OCI-M1 (cell line): ENCODE measurements at places on chromosomes 7 and 10.

DNA sequence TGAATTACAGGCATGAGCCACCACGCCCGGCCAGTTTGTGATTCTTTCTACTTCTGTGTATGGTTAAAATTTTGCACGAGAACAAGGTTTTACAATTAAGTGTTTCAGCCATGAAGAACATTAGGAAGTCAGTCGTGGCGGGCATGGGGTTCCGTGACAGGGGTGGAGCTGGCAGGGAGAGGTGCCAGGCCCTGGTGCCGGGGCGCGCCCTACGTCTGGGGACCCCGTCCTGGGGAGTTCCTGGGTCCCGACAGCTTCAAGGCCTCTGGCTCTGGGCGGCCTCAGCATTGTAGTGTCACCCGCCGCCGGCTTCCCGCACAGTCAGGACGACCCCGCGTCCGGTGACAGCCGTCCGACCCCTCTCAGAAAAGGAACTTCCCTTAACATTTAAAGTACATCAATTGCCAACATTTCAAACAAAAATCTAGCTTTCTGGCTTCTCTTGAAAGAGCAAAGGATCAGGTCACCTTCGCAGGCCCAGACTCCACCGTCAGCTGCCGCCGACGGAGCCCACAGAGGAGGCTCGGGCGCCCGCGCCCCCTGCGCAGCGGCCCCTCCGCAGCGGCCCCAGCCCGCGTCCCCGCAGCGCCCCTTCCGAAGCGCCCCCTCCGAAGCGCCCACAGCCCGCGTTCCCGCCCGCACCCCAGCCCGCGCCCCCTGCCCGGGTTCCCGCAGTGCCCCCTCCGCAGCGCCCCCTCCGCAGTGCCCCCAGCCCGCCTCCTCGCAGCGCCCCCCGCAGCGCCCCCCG is 23.2 kb upstream of the MKI67 start:
- DNase-seq, result no peak

DNA sequence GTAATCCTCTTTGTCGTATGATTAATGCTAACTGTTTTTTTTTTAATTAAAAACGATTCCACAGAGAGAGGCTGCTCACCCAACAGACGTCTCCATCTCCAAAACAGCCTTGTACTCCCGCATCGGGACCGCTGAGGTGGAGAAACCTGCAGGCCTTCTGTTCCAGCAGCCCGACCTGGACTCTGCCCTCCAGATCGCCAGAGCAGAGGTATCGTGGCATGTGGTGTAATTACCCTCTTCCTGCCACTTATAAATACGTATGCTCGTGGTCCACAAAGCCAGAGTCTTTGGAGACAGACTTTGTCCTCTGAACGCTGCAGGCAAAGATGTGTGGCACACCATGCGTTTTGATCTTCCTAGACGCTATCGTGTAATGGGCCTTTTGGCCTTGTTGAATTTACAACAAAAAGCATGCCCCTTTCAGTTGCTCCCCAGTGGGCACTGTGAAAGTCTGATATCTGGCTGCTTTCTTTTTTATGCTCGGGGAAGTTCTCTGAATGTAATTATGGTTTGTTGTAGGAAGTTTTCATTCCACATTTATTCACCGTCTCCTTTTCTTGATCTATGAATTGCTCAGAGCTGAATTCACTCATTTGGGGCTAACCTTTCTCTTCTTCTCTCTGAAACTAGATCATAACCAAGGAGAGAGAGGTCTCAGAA is 33.6 kb upstream of the BTBD16 start:
- DNase-seq, result no peak

DNA sequence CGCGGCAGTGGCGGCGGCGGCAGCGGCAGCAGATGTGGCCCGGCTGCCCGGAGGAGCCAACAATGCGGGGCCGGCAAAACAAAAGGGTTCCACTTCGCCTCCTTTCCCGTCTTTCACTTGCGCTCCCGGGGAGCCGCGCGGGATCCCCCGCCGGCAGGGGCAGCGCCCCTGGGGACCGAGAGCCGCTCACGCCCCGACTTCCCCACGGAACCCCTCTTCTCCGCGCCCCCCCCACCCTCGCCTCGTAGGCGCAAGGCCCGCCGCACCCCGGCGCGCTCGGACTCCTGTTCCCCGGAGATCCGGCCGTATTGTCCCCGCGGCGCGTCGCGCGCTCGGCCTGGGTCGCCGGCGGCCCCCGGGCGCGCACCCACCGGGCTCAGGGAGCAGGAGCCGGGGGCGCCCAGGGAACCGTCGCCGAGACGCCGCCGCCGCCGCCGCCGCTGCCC is 854 bp downstream of the CTBP2 start:
- DNase-seq, result peak; percentile 57

- no peak for DNase-seq
Measured at GRCh38 chr7:102449136-102449535, 15.5 kb downstream of the ALKBH4 start.

GRCh38 chr7:52410032-52410431 is 625.4 kb upstream of the POM121L12 start:
- DNase-seq, result no peak

DNA sequence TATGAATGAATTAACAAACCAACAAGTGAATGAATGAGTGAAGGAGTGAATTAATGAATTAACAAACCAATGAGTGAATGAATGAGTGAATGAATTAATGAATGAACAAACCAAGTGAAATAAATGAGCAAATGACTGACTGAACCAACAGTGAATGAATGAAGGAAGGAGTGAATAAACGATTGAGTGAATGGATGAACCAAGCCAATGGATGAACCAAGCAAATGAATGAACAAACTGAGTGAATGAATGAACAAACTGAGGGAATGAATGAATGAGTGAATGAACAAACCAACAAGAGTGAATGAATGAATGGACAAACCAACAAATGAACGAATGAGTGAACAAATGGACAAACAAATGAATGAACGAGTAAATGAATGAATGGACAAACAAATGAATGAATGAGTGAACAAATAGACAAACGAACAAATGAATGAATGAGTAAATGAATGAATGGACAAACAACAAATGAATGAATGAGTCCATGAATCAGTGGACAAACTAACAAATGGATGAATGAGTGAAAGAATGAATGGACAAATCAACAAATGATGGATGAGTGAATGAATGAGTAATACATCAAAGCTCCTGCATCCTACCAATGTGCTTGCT is 69.5 kb downstream of the NPTX2 start:
- no peak for DNase-seq

DNA sequence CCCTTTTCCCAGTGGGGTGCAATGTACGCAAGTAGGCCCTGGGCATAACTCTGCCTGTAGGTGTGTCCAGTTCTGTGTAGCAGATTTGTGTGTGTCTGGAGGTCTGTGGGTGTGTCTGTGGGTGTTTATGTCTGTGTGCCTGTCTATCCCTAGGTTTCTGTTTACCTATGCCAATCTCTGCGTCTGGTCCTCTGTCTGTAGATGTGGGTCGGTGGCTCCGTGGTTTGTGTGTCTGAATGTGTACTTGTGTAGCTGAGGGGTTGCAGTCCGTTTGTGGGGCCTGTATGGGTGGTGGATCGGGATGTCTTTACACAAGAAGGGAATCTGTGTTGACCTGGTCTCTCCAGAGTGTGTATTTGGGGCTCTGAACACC is 932 bp downstream of the NYAP1 start:
- DNase-seq, result no peak

GRCh38 chr10:102306006-102306405 is 60.7 kb downstream of the GBF1 start:
- no peak for DNase-seq

DNA sequence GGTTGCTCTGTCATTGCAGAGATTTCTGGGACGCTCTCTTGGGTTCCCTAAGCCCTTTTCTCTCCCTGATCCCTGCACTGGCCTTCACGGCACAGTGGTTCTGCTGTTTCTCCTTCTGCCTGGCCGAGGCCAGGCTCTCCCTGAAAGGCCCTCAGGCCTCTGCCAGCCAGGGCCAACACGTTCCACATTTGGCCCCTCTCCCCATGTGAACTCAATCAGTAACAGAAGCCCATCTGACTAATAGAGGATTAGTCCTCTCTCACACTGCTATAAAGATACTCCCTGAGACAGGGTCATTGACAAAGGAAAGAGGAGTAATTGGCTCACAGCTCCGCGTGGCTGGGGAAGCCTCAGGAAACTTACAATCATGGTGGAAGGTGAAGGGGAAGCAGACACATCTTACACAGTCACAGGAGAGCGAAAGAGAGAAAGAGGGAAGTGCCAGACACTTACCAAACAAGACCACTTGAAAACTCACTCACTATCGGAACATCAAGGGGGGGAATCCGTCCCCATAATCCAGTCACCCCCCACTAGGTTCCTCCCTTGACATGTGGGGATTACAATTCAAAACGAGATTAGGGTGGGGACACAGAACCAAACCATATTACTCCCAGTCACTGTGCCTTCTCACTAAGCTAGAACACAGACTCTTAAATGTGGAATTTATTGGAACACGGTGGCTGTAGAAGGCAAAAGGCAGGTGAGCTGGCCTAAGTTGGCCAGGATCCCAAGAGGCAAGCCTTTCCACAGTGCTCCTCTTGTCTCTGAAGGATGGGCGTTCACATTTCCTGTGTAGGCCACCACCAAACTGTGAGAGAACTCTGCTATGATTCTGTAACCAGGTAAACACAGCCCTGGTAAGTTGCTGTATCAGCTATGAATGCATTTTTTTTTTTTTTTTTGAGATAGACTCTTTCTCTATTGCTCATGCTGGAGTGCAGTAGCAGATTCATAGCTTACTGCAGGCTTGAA is 8.8 kb downstream of the FZD8 start:
- DNase-seq, result no peak

DNA sequence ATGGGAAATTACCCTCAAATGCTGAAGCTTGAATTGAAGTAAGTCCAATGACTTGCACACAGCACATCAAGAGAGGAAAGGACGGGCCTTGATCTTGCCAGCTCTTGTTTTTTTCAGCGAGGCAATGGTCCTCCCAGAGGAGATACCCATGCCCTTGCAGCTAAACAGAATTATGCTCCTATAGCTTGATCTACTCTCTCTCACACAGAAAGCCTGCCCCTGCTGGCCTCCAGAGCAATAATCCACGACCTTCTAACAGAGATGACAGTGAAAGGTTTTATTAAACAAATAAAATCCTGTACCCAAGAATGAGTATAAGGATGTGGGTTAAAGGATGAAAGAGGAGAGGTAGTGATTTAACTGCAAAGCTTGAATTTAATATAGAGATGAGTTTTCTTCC is 268.0 kb downstream of the ADRA2A start:
- peak; percentile 18 for DNase-seq

GRCh38 chr7:105246256-105246655 is 142.5 kb downstream of the SRPK2 start:
- DNase-seq, result peak; percentile 37
